Hypothalamus (tissue), 51 donors: ENCODE measurements at places on chromosomes 13 and 19.

DNA sequence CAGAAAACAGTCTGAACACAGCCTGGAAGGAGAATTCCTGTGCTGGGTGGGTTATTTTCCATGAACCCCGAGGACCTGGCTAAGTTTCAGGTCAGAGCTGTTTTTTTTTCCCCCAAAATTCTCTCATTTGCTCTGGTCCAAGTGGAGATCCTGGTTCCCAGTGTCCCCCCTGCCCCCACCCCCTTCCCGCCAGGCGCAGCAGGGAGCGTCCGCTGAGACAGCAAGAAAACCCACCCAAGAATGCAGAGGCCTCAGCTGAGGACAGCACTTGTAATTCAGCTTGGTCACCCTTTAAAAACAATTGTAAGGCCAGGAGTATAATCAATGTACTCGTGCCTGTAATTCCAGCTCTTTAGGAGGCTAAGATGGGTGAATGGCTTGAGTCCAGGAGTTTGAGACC, 11.4 kb upstream of the TSPAN16 start:
- no peak for DNase-seq

DNA sequence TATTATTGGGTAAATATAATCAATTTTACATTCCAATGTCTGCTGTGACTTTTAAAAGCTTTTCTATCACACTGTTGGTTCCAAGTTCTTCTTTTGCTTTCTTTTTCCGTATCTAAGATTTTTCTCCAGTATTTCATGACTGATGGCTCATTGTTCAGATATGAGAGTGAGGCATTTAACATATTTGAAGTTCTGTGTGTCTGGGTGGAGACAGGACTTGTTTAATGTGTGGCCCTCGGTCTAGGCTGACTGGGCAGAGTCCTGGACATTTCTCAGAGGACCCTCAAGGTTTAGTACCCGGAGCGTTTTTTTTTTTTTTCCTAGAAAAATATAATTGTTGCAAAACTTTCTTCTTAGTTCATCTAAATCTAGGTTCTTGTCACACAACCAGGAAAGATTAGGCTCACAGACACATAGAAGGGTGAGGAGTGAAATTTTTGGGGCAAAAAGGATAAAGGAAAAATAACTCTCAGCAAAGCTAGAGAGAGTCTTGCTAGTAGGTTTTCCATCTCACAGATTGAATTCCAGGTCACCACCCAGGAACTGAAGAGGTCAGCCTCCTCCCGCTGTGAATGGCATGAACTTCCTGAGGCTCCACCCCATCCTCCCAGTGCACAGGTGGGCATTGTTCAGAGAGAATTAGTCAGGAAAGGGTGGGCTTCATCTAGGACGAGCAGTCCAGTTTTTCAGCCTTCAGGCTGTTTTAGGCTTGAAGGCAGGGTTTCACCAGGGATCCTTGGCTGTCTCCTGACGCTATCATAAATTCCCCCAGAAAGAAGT, 1002.4 kb upstream of the PCDH9 start:
- DNase-seq, result no peak

- DNase-seq, result no peak
These were observed 6.8 kb upstream of the ZNF324 start for GRCh38 chr19:58460039-58460438.

GRCh38 chr13:28093881-28094280, 6.5 kb downstream of the FLT3 start:
- DNase-seq, result no peak
